ENCODE measurements at places on chromosomes 3 and 15. TPM values are rescaled to one million over a fixed set of nuclear protein-coding genes. Genes with fewer than 3 reads are reported as not detected.

Gene SEMA3G
- total RNA-seq: 146 TPM

GRCh38 chr15:38622304-38622703, 57.7 kb upstream of the RASGRP1 start:
- no peak for DNase-seq

GRCh38 chr3:137765310-137766033, 1.4 kb downstream of the SOX14 start:
- no peak for DNase-seq

DNA sequence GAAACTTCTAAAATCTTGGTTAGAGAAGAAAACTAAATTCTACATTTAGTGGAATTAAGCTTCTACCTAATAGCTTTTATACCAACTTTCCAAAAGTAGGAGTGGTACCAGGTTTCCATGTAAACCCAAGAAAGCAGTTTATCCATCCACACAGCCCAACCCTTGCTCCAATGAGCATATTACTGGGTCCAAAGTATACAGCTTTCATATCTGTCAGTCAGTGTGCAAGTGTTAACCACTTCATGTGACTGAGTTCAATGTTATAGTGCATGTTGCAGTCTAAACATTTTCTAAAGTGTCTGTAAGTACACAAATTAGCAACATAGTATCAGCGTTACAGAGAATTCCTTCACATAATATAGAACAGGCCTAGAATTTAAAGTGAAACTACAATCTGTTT, 73.2 kb downstream of the C3orf70 start:
- DNase-seq: no peak

DNA sequence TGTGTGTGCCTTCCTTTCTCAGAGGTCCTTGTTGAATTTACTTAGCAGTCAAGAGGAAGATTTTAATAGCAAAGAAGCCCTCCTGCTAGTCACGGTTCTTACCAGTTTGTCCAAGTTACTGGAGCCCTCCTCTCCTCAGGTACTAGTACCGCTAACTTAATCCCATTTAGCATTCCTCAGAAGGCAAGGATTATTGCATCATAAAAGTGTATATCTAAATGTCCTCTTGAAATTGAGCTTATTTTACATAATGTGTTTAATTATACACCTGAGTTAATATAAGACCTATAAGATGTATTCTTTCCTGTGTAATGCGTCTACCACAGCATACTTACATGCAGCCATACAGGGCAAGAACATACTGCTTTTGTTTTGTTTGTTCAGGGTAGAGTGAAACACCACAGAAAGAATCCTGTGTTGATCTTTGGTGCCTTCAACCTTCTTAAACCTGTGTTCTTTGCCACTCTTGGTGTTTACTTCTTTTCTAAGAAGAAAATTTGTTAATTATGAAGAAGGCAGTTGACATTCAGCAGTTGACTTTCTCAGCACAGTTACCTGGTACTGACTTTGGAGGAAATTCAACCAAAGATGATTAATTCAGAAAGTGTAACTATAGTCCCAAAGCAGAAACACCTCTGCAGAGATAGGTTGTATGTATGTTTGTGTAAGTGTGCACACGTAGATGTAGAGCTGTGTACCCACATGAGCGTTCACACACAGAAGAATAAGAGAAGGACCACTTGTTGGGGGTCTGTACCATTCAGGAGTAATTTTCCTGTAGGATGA, 33.1 kb downstream of the POLG start:
- no peak for DNase-seq

DNA sequence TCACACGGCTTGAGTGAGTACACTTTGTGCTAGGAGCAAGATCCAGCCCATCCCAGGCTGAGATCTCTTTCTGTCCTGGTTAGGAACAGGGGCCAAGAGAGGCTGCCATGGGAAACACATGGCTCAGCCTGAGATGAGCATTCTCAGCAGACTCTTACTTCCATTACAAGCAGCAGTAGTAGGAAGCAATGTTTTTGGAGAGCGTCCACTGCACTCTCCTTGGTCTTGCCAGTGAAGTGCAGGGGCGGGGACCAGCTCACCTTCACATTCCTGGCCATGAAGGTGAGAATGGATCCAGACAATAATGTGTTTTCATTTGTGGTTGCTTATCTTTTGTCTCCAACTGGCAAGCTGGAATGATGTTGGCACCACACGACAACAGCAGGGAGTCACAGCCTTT, 24.7 kb downstream of the ZNF80 start:
- no peak for DNase-seq

GRCh38 chr3:172580680-172581401, 57.6 kb upstream of the TNFSF10 start:
- DNase-seq: no peak
